Brain (organoid and tissue), 16 donors: ENCODE measurements at places on chromosomes 2 and 18.
A peak's percentile ranks its signal among the peaks of the same experiment; 100 is the strongest.

GRCh38 chr2:84283506-84283905 lies 175.6 kb downstream of the SUCLG1 start:
- peak; percentile 37 for DNase-seq

GRCh38 chr2:2291500-2292260 lies 39.4 kb downstream of the MYT1L start:
- DNase-seq: peak; percentile 61

DNA sequence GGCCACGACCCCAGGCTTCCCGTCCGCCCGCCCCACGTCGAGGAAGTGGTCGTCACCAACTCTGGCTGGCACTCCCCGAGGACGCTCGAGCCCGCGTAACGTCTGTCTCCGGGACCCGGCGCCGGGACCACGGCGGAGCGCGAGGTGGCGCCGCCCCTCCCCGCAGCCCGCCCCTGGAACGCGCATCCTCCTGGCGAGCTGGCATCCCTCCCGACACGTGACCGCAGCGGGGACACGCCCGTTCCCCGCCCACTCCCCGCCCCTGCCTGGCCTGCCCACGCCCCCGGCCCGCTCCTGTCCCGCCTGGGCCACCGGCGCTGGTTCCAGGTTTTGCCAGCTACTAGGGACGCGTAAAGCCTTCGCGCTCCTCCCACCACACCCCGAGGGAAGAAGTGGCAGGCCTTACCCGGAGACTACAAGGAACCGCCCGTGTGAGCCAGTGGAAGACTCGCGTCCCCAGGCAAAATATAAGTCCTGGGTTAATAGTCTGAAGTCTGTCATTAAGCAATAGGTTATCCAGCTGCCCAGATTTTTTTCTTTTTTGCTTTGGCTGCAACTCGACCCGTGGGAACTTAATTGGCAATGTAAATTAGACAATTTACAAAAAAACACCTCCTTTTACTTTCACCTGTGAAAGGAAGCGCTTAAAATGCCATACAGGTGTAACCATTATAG lies at the start of gene OSBPL1A:
Gene OSBPL1A (minus strand): TSS at position 131 of the 675 bp plus-strand sequence. CDS start 20,291 bp downstream, outside the sequence.
- peak; percentile 95 for DNase-seq

DNA sequence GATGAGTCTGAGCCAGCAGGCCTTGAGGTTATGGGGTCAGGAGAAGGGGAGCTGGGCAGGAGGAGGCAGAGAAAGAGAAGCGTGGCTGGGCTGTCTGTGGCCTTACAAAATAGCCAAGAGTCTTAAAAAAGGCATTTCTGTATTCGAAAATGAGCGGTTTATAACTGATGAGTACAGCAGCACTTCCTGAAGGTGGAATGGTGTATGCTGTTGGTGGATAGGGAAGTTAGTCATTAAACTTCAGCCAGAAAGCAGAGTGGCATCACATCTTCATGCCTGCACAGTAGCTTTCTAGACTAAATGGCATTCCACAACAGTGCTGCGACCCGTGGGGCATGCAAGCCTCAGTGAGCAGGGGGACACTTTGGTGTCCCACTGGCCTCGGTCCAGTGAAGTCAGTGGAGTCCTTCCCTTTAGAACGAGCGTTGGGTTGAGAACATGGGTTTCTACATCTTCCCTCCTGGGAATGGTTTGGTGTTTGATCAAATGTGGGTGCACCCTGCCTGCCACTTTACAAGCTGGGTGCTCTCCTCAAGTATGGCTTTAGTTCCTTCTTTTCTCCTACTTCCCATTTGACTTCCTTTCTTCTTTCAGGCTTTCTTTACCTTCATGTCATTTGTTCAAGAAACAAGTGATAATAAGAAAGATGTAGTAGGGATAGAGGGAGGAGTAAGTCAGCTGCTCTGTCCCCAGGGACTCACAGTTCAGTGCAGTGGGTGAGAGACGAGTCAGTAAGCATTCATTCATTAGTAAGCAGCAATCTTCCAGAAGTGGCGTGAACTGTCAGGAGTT lies 96.3 kb downstream of the ARMC9 start:
- DNase-seq: no peak

DNA sequence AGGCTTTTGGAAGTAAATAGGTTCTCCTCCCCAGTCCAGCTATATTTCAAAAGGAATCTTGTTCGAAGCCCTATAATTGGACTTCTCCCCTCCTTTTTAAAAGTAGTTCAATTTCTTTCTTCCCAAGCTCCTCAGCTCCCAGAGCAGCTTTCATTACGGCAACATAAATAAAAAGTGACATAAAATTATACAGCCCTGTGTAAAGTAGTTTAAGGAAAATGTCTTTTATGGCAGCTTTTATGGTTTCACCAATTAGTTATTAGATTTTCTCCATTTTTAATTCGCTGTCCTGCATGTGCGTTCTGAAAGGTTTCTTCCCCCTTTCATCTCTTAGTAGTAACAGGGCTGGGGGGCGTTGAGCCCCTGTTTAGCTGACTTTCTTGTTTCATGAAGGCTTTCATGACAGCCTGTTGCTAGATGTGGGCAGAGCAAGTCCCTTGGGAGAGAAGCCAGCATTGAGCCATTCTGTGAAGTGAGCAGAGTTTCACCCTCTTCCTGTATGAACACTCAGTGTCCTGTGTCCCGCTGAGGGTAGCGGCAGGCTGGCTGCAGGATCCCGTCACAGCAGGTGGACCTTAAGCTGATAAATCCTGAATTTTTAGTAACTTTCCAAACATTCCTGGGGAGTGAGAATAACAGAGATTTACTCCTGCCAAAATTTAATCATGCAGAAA lies 229.7 kb upstream of the SPRED2 start:
- DNase-seq: no peak

DNA sequence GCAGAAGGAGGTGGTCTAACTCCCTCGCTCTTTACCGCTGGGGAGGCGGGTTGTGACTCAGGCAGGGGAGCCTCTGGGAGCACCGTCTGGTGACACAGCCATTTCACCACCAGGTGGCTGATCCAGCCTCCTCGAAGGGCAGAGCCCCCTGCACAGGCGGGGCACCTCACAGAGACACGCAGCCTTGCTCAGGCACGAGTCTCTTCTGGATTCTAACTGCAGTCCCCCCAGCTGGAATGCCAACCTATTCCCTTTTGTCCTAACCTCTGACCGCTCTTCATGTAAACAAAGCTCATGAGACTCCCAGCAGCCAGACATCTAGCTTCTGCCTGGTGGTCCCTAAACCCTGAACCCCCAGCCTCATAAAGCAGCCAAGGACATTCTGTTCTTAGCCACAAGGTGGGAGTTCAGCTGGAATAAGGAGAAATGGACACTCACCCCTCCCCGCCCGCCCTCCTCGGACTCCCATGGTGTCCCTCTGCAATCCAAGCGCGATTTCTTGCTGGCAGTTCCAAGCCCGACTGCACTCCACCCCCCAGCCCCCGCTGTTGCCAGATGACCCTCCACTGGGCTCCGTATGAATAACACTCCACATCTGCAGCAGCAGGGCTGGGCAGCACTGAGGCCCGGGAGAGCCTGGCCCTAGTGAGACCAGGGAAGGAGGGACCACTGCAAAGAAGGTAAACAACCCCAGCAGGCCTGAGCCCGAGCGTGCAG lies 84.3 kb downstream of the TNS1 start:
- no peak for DNase-seq

DNA sequence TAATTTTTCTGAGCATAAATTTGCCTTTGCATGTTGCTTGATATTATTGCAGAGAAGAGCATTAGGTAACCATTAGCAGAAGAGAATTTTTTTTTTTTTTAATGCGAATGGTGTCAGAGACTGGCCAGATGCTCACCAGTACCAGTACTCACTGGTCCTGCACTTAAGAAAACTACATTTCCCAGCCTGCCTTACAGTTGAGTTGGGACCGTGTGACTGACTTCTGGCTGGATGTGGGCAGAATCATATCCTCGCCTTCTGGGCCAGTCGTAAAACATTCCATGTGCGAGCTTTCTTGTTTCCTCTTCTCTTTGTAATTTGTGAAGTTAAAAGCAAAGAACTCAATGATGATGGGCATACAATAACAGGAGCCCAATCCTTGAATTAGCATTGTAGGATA lies 132.4 kb downstream of the LRRC30 start:
- DNase-seq: no peak

- DNase-seq: no peak
Observed at GRCh38 chr2:59237311-59237710, 996.2 kb upstream of the FANCL start.

DNA sequence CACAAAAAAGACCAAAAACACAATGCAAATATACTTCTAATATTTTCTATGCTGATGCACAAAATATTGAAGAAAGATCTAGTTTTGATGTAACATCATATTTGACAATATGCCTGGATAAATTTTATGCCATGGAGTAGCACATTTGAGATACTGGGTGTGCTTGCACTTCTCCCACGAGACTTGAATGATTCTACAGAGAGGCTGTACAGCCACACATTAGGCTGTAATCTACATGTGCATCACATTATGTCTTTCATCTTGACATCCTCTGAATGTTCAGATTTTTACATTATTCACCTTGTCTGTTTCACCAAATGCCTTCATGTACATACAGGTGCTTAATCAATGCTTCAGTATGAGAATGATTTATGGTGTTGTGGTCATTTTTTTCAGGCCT lies 756.4 kb upstream of the CDH7 start:
- DNase-seq: no peak

DNA sequence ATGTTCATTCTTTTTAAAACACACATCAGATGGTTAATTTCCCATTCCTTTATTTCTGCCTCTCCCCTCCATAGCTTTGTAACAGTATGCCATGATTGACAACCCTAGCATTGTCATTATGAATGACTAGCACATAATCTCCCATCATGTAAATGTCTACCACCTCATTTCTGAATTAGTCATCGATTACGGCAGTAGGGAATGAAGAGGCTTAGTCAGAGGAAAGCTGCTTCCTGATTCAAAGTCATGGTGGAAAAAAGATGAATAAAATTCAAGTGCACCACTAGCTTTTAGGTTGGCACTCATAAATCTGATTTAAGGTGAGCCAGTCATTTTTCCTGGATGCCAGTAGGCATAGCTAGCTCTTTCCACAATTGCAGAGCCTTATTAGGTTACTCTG lies 19.1 kb upstream of the ACMSD start:
- no peak for DNase-seq

DNA sequence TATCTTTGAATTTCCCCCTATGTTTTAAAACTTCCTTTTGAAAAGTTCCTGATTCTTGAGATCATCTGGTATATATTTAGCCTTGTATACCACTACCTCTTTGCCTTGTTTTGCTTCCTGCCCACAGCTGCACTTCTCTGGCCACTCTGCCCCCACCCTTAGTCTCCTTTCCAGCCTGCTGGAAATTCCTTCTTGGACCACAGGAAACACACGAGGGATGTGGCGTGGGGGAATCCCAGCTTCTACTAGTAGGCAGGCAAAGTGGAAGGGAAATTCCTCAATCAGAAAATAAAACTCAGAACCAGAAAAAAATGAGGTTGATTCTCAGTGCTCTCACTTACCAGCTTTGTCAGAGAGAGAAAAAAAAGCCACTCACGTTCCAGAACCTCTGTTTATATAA lies 13.4 kb downstream of the IL18RAP start:
- DNase-seq: no peak

DNA sequence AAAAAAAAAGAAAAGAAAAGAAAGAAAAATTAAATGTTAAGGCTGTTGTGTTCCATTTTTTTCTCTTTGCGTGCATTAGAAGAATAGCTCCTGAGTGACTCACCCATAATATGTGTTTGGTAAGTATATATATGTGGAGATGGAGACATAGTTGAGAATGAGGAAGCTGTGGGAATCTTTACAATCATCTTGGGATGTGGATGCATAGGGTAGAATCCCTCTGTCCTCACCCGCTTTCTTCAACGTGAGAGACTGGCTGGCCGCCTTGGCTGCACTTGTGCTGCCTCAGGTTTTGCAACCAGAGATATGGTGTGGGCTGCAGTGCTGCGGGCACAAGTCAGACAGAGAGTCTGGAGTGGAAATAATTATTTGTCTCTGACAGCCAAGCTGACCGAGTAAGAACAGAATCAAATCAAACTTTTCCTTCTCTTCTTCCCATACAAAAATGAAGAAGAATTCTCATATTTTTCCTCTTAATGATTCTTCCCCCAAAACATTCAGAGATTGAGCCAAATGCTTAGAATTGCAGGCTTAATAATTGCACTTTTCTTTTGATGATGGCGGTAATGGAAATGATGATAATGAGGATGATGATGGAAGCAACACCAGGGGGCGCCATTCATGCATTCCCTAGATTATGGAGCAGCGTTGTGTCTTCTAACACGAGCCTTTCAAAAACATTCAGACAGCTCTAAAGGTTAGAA lies 48.5 kb downstream of the SERPINB7 start:
- no peak for DNase-seq

DNA sequence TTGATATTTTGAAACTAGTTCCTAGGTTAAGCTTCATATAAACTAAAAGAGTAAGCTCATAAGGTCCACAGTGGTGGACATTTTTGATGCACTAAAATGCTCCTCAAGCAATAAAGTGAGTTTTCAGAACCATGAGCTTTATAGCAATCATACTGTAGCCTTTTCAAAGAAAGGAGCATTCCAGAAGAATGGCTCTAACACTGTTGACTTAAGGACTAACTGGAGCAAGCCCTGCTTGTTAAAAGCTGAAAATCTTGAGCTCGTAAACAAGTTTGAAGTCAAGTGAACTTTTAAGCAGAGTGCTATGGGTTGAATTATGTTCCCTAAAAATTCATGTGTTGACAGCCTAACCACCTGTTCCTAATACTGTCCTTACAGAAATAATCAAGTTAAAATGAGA lies 38.0 kb downstream of the KYNU start:
- DNase-seq: no peak

DNA sequence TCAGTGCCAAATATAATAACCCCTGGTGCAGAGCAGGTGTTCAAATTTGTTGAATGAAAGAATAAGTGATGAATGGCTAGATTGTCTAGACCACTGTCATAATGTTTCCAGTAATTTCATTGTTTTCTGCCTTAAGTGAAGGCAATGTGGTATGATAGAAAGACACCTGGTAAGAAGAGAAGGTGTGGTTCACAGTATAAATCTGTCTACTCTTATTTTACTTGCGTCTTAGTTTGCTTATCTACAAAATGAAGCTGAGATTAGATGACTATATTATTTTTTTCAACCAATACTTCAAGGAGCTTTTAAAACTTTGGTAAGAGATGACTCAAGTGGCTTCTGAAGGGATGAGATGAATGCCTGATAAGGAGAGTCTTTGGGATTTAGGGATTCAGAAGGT lies 788.4 kb downstream of the EPHA4 start:
- DNase-seq: no peak

DNA sequence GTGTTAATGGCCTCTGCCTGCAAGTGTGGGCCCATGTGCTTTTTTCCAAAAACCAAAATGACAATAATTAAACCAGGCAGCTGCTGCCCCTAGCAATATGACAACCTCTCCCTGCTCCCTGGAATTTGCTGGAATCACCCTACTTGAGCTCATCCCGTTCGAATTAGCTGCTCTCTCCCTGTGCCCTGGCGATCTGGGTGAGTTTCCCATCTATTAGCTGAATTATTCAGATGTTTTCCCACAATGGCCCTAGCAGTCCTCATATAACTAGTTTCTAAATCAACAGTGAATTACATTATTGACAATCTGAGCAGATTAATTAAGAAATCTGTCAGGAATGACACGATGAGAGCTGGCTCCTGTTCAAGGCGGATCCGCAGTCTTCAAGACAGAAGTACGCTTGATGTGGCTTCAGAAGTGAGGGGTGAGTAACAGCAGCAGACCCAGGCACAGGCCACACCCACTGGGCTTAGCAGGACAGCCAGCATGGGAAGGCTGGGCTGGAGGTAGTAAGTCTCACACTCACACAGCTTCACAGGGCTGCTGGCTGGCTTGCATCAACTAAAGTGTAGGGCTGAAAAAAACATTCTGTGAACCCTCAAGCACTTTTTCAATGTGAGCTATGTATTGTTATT lies 366.2 kb upstream of the ID2 start:
- no peak for DNase-seq

GRCh38 chr2:241320394-241320793 lies 4.7 kb downstream of the SEPTIN2 start:
- no peak for DNase-seq

- DNase-seq: no peak
Observed at GRCh38 chr18:33901894-33902512, 322.7 kb downstream of the NOL4 start.
